Activated CD4-positive, alpha-beta T cell treated with anti-CD3 and anti-CD28 coated beads, Interleukin-2, amount 50 U/mL, for 1 hour (primary cell): ENCODE measurements at places on chromosomes 11 and 22.

- peak; percentile 5 for DNase-seq
Measured at GRCh38 chr11:72553706-72554105, 119.4 kb upstream of the CLPB start.

- no peak for DNase-seq
Measured at GRCh38 chr11:6545917-6546605, 49.0 kb downstream of the DNHD1 start.

DNA sequence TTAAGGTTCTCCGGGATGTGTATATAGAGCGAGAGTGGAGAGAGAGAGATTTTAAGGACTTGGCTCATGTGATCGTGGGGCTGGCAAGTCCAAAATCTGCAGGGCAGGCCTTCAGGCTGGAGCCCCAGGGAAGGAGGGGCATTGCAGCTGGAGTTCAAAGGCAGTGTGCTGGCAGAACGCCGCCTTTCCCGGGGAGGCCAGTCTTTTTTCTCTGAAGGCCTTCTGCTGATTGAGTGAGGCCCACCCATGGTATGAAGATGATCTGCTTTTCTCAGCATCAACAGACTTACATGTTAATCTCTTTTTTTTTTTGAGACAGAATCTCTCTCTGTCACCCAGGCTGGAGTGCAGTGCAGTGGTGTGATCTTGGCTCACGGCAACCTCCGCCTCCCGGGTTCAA is 25.4 kb downstream of the FBLN1 start:
- no peak for DNase-seq

GRCh38 chr22:11042116-11042515 is 4485.9 kb upstream of the OR11H1 start:
- no peak for DNase-seq

DNA sequence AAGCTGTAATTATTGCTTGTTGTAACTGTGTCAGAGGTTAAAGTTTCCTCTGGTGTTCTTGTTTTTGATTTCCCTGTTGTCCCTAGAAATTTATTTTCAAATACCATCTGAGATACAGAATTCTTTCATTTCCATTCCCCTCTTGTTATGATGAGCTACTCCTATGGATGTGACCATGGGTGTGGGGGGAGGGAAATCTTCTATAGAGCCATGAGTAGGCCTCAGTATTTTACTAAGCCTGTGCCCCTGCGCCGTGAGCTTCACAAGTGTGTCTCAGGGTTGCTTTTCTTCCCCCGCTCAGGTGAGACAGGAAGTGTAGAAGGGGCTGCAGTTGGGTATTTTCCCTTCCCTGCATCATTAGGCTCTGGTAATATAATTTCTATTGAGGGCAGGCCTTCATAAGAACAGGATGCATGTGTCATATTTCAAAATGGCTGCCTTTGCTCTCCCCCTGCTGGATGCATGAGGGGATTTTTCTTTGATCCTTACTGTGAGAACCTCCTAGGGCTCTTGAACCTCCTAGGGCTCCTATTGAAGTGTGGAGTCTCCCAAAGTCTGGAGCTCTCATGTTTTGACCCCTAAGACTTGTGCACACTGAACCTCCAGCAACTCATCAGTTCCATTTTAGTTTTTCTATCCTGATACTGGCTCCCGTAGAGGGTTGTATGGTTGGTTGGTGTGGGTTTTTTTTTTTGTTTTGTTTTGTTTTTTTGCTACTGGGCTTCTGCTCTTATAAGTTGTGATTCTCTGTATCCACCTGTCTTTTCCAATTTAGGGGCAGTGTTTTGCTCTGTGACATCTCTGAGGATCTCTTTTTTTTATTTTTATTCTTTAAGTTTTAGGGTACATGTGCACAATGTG is 658.2 kb downstream of the NTM start:
- DNase-seq: no peak

DNA sequence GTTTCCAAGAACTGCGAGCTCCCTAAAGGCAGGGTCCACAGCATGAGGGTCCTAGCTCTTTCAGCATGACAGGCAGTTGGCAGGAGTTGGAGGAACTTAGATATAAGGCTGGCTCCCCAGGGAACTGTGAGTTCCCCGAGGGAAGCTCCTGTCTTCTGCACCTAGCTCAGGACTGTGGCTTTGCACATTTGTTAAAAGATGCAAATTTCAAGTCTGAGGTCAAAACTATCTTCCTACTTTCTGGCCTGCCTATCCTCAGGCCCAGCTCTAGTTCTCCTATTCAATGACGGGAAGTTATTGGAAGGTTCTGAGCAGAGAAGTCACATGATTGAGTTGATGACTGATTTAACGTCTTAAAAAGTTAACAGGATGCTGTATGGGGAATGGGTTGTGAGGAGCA is 11.7 kb upstream of the UCP3 start:
- no peak for DNase-seq

- no peak for DNase-seq
Measured at GRCh38 chr11:76237914-76238313, 31.6 kb upstream of the WNT11 start.

- DNase-seq: no peak
Measured at GRCh38 chr22:46482056-46482675, 55.3 kb downstream of the CELSR1 start.

GRCh38 chr11:110000850-110001249 is 92.3 kb upstream of the ZC3H12C start:
- no peak for DNase-seq

GRCh38 chr11:123507043-123507442 is 77.0 kb downstream of the GRAMD1B start:
- DNase-seq: no peak

GRCh38 chr22:19138217-19139000 is 6.0 kb downstream of the ESS2 start:
- no peak for DNase-seq

GRCh38 chr22:50203288-50203687 is 2.5 kb downstream of the SELENOO start:
- DNase-seq: no peak

GRCh38 chr22:19970031-19970478 is 28.4 kb upstream of the TXNRD2 start:
- DNase-seq: no peak

GRCh38 chr22:27617214-27617881 is 184.2 kb downstream of the MN1 start:
- no peak for DNase-seq

- no peak for DNase-seq
Measured at GRCh38 chr11:60848714-60849151, 6.8 kb downstream of the CCDC86 start.

DNA sequence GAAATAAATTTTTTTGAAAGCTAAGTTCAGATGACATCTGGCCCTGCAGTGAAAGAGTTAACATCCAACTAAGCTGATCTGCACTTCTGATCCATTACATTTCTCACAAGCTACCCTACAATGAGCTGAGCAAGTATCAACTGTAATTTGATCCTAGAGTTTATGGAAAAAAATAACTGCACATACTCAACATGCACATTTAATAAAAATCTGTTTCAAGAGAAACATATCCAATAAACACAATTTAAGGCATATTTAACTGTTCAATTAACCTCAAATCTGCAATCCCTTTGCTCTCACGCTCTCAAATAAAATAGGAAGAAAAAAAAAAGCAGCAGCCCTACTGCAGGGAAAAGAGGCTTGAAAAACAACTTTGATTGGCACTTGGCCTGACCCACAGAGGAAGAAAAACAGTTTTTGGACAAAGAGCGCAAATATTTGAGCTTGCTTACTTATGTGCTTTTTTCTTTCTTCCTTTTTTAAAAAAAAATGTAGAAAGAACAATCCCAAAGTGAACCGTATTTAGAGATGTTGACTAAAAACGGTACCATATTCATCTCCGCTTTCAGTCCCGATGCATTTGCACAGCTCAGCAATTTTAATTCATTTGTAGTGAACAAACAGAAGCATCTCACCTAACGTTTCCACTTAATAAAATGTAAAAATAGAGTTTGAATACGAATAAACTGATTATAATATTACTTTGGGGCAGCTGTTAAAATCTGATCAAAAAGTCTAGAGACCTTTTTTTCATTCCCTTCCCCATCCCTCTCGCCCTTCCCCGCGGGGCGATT is 1.6 kb downstream of the SESN3 start:
- no peak for DNase-seq

DNA sequence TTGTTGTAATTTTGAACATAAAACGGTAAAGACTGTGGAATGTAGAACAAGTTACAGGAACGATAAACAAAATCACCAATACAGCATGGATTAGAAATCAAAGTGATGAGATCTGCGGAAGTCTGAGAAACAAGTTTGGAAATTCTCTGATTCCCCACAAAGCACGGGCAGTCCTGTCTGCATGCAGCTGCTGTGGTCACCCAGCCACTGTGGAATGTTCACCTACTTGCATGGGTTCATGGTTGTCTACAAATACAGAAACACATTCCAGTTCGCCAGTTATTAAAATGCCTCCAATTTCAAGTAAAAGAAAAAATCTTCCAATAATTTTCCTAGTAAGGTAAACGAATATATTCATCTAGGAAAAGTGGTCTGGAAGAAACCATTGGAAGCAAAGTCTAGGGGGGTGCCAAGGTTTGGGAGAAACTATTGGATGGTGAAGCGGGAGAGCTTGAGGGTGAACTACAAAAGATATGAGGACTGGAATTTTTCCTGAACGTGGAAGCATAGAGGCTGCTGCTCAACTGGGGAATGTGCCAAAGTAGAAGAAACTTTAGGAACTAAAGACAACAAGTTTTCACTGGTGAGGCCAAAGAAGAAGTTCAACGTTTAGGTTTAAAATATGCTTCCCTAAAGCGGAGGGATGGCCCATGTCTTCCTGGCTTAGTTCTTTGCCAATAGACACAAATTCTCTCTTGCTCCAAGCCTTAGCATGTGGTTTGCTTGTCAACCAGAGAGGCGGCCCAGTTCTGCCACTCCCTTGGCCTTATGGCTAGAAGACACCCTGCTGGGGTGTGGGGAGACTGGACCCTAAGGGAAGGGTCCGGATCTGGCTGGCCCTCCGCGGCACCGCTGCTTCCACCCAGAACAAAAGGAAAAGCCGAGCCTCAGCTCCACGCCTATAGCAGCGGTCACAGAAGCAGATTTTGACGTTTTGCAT is 70.2 kb downstream of the CTTN start:
- DNase-seq: no peak

DNA sequence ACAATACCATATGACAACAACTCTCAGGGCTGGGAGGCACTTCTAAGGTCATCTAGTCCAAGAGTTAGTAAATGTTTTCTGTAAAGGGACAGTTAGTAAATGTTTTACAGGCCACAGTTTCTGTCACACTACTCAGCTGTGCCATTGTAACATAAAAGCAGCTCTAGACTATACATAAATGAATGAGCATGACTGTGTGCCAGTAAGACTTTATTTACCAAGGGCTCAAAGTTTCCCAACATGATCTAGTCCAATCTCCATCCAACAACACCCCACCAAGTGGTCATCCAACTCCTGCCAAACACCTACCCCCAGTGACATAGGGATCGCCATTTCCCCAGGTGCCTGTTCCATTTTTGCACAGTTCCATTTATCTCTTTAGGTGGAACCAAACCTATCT is 12.1 kb downstream of the SERGEF start:
- no peak for DNase-seq

DNA sequence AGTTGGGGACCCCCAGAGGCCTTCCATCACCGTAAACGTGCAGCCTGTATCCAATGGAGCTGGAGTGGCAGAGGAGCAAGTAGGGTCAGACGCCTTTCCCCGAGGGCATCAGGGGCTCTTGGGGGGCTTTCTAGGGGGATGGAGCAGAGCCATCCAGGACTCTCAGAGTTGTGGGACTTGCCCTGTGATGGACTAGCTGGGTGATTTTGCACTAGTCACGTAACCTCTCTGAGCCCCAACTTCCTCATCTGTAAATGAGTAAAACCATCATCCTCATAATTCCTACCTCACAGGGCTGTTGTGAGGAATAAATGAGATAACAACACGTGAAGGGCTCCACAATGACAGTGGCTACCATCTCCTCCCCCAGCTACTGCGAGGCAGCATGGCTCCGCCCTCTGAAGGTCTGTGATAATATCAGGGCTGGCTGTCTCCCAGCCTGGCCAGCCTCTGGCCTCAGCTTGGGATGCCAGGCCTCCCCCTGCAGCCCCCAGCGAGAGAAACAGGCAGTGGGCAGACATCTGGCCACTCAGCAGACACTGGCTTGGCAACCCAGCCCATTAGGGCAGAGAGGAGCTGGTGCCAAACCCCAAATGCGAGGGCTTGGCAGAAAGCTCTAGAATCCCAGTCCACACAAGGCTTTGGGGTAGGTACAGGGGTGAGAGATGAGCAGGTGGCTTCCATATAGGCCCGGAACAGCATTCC is 6.7 kb downstream of the USP2 start:
- DNase-seq: no peak

DNA sequence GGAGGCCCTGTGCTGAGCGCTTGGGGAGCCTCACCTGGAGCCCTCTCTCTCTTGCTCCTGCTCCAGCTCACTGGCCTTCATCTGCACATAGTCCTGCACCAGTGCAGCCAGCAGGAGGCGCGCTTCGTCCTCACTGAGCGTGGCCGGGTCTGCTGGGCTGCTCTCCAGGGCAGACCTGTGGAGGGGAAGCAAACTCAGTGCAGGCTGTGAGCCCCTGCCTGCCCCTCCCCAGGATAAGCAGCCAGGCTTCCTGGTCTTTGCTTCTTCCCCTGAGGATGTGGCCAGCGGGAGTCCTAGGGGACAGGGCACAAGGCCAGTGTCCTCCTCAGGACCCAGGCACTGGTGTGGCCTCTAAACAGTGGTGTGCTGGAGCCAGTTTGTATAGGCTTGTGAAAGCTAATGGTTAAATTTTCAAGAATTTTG is 2.2 kb downstream of the CALCA start:
- peak; percentile 36 for DNase-seq

GRCh38 chr11:43376594-43376993 is 17.9 kb downstream of the TTC17 start:
- DNase-seq: no peak

DNA sequence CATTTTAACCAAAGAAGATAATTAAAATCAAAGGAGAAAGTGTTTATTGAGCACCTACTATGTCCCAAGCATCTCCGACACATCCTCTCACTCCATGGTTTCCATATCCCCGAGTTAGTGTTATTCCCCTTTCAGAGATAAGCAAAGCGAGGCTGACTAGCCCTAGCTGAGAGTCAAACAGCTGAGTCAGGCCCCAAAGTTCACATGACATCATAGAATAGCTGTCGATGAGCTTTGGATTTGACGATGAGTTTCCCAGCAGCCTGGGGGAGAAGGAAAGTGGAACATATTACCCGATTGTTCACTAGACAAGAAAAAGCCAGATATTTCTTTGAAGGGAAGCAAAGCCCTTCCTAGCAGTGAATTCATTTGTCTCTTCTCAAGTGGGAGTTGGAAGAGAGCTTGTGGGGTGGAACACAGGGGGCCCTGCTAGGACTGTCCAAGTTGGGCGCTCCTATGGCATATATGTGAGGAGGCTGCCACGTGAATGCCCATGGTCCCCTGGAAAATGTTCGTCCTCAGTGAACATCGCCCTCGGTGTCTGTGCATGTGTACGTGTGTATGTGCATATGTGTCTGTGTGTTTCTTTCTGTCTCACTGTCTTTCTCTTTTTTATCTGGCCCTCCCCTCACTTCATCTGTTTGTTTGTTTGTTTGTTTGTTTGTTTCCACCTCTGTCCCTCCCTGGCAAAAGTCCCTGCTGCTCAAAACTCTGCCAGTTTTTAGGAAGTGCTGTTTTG is 493 bp upstream of the CYTH4 start:
- no peak for DNase-seq

- peak; percentile 38 for DNase-seq
Measured at GRCh38 chr11:128297091-128297651, 290.2 kb downstream of the ETS1 start.

- no peak for DNase-seq
Measured at GRCh38 chr11:125987066-125987641, 41.3 kb downstream of the VSIG10L2 start.
